ENCODE measurements at places on chromosomes 1 and 21. TPM values are rescaled to one million over a fixed set of nuclear protein-coding genes. Genes with fewer than 3 reads are reported as not detected.

Gene PEA15
- 27.3 TPM for total RNA-seq

Gene SEC16B
- total RNA-seq, result not detected

Gene ZBTB8B
- not detected for total RNA-seq

Gene SPATA45
- not detected for total RNA-seq

DNA sequence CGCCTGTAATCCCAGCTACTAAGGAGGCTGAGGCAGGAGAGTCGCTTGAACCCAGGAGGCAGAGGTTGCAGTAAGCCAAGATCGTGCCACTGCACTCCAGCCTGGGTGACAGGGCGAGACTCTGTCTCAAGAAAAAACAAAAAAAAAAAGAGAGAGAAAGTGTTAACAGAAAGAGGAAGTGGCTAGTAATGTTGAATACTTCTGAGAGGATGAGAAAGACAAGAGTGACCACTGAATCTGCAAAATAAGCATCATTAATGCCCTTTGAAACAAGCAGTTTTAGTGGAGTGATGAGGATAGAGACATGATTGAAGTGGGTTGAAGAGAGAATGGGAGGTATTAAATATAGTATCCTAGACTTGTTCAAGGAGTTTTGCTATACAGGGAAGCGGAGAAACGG lies 11.7 kb downstream of the MPZ start:
- DNase-seq, result no peak

DNA sequence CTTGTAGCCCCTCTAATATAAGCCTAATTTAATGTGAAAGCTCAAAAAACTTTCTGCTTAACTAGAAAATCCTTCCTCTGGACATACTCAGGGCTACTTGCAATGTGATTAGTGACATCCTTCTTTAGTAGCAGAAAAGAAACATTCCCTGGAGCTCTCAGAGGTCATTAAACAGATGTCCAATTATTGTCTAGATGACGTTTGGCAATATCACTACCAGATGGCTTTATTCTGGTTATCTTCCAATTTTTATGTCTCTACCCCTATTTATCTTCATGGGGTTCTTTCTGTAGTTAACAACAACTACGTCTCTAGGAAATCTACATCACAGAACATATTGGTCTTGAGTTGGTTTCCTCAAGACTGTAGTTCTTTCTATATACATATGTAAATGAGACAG lies 44.2 kb downstream of the CTH start:
- no peak for DNase-seq

DNA sequence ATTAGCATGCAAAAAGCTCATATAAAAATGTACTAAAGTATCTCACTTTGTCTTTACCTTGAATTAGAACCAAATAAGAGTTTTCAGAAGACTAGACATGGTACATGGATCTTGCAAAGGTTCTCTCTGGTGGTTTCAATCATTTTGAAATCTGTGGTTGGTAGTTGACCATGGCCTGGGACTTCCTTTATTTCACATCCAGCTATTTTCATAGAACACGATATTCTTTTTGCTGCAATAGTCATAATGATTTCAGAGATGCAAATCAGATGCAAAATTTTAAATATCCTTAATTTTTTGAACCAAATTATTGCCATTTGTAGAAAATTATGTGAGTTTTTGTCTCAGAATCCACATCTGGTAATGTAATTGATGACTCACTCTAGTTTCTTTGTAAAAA lies 375.1 kb upstream of the ZP4 start:
- no peak for DNase-seq

GRCh38 chr1:61157468-61157987 lies 75.2 kb downstream of the NFIA start:
- DNase-seq, result peak; percentile 30

DNA sequence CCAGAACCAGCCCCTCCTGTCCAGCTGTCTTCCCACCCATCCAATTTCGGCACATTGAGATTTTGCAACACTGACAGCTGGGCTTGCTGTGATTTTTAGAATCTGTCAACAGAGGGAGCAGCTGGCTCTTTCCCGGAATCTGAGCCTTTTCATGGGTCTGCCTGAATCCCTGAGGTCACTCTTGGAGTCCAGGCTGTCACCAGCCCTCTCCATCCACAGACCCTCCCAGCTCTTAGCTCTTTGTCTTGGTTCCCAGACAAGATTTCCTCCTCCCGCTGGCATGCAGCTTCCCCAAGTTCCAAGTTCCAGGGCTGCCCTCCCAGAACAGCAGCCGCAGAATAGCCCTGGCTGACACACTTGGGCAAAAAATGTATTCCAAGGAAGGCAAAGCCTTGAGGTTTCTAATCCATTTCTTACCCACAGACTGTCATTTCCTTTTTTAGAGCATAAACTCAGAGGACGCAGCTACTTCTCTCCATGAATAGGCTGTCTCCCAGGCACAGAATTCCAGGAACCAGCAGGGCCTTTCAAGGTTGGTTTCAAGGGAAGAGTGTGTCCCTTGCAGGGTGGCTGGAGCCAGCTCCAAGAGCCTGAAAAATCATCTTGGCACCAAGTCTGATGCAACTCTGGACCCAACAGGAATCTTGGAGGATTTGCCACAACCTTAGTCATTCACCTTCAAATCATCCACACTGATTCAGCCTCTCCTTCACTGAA lies 7.1 kb upstream of the TMEM61 start:
- DNase-seq, result no peak

GRCh38 chr1:17546946-17547670 lies 7.6 kb downstream of the ARHGEF10L start:
- DNase-seq, result no peak

DNA sequence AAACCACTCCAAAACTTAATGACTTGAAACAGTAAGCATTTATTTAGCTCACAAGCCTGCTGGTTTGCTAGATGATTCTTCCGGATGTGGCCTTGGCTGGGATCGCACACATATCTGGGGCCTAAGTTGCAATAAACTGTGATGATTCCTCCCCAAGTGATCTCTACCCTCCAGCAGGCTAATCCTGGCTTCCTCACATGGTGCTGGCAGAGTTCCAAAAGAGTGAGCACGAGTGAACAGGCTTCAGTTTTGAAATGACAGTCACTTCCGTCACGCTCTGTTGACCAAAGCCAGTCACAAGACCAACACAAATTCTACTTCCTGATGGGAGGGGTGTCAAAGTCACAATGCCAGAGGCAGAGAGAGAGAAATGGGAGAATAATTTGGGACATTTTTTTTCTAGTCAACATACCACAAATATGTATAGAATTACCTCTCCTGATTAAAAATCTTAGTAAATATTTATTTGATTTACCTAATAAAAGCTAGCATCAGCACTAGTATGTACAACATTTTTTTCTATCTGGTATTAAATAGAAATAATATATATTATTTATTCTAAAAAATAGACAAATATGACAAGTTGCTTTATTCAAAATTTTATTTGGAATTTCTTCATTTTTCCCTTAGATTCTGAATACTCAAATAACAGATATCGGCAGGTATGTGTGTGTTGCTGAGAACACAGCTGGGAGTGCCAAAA lies 292.7 kb downstream of the TPR start:
- DNase-seq, result no peak

DNA sequence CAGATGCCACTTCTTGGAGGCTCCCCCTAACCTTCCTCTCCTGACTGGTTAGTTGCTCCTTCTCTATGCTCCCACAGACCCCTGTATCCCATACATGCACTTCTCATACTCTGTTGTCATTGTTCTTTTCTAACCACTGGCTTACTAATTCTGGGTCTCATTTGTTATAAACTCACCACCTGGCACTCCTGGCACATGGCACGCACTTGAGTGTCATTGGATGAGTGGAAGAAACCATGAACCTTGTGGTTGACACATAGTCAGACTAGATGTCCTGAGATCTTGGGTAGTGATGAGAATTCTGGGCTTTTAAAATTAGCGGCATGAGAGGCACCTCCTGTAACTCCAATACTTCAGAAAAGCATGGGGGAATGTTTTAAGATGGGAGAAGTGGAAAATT lies 49.3 kb downstream of the TRIM62 start:
- DNase-seq, result no peak

GRCh38 chr21:18248171-18248570 lies 3.5 kb downstream of the CHODL start:
- DNase-seq, result no peak

DNA sequence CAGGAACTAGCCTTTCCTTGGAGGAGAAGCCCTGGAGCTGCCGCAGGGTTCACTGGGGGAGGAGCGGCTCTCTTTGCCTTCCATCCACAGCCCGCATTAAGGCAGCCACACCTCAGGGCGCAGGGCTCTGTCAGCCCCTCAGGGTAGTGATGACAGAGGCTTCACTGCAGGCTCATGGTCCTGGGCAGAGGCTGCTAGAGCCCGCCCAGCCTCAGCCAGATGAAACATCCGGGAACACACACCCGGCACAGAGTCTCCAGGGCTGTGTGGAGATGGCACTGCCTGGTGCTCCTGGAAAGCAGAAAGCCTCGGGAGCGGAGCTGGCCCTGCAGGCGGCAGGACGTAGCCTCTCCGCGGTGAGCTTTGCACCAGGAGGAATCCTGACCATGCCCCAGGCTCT lies 29.4 kb upstream of the PEX10 start:
- no peak for DNase-seq

- no peak for DNase-seq
Observed at GRCh38 chr1:54952950-54953718, 27.3 kb upstream of the TMEM61 start.

- no peak for DNase-seq
Observed at GRCh38 chr1:154992721-154993571, 440 bp upstream of the LENEP start.

- DNase-seq, result no peak
Observed at GRCh38 chr1:156745881-156746280, 5.0 kb upstream of the MRPL24 start.

DNA sequence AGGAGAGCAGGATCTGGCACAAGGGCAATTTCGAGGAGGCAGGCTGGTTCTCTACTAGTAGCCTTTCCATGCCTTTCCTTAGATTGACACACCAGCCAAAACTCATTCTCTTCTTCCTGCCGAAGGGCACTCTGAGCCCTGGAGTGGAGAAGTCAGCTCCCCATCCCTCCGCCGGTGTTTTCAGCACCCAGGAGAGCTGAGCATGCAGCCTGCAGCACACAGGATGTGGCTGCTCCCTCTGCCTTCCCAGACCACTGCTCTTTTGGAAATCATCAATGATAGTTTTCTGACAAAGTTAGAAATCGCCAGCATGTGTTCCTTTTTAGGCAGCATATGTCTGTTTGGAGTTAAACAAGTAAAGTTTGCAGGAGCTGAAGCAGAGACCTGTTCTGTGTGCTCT lies 11.7 kb downstream of the RNU5D-1 start:
- no peak for DNase-seq

GRCh38 chr1:177368255-177368654 lies 197.5 kb downstream of the BRINP2 start:
- no peak for DNase-seq

DNA sequence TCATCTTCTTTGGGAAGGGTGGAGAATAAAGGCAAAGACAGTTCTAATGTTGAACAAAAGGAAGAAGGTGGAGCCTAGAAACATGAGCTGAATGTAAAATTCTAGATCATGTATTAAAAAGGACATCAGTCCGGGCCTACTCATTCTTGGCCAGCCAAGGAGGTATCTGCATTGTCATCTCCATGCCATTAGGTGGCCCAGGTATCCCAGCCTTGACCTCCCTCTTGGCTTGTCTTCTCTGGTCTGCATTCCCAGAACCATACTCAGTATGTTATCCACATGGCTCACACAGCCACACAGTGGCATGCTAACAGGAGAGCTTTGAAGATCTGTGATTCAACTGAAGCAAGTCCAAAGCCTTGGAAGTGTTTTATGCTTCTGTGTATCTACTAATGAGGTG lies 369.8 kb upstream of the KAZN start:
- no peak for DNase-seq

GRCh38 chr1:110070282-110070669 lies 196 bp downstream of the ALX3 start:
- no peak for DNase-seq

DNA sequence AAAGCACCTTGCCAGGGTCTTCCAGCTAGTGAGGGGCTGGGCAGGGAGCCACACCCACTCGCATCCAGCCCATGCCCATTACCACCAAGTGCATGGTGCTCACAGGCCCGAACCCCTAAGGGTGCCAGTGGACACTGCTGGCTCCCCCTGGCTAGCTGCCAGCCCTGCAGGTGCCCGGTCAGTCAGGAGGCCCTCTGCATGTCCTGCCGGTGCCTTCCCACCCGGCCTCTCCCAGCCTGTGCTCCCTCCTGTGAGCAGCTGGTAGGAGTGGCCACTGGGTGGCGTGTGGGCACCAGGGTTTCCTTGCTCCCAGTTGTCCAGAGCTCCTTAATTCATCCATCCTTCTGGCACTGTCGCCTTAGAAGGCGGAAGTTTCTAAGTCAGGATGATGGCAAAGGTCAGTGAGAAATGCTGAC lies 33.4 kb downstream of the QSOX1 start:
- no peak for DNase-seq

DNA sequence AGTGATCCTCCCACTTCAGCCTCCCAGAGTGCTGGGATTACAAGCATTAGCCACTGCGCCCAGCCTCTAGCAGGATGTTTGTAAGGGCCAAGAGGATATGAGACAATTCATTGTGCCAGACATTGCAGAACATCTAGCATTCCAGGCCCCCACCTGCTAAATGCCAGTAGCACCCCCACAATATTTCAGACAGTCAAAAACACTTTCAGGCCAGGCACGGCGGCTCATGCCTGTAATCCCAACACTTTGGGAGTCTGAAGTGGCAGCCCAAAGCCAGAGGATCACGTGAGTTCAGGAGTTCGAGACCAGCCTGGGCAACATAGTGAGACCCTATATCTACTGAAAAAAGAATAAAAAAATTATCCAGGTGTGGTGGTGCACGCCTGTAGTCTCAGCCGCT lies 12.9 kb downstream of the PPIE start:
- DNase-seq, result no peak

DNA sequence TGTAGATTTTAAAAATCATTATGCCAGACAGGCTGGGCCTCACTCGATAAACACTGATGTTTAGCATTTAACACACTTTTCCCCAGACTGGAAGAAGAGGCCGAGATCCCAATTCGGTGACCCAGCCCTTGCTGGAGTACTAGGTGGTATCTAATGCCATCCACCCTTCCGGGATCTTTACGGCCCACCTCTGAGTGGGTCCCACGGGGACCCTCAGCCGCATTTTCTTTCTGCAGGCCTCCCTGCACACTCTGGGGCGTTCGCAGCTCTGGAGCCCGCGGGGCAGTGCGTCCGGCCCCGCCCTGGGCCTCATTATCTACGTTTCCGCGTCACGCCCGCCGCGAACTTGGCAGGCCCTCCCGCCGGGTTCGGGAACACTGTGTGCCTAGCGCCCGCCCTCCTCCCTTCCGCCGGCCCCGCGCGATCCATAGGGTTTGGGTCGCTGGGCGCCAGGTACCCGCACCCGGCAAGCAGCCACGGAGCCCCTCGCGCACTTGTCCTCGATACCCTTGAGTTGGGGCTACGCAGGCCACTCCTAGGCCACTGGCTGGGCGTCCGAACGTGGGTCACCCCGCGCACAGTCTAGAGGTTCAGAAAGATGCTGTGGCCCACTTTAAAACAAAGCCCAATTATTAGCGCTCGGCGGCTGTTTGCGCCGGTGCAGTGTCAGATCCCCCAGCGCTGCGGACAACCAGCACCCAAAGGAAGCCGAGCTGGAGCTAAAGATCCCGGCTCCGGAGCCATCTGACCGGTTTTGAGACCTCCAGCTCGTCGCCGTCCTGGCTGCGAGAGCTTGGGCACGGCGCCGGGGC lies 950 bp upstream of the EVA1C start:
- DNase-seq, result peak; percentile 74

- DNase-seq, result peak; percentile 40
Observed at GRCh38 chr1:107964336-107965109, 457 bp downstream of the VAV3 start.

Measured in activated CD8-positive, alpha-beta T cell treated with anti-CD3 and anti-CD28 coated beads, Interleukin-2, amount 10 ng/mL, durations not matched to agents 7 days and 5 days (primary cell).